ENCODE measurements at places on chromosomes 6 and 20.

DNA sequence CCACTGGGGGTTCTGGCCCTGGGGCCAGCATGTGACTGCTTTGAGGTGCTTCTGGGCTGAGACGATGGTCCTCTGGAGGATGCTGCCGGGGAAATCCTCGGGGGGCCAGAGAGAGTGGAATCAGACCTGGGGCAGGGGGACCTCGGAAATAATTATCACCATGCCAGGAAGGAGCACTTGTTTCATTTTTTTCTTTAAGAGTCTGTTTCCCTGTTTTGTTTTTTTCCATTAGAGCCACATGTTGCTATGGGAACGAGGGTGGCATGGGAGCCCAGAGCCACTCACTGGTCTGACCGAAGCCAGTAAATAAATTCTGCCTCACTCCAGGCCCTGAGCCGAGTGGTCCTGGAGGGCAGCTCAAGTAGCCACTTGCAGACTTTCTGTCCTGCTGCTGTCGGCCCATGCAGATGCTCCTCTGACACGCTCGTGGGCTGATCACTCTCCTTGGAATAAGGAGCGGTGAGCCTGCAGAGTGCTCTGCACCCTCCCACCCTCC lies 365.1 kb downstream of the ZFAND3 start:
- DNase-seq, result no peak

- DNase-seq, result no peak
Measured at GRCh38 chr6:36933519-36933918, 21.0 kb upstream of the PI16 start.

- no peak for DNase-seq
Measured at GRCh38 chr6:21118216-21118780, 475.3 kb upstream of the SOX4 start.

DNA sequence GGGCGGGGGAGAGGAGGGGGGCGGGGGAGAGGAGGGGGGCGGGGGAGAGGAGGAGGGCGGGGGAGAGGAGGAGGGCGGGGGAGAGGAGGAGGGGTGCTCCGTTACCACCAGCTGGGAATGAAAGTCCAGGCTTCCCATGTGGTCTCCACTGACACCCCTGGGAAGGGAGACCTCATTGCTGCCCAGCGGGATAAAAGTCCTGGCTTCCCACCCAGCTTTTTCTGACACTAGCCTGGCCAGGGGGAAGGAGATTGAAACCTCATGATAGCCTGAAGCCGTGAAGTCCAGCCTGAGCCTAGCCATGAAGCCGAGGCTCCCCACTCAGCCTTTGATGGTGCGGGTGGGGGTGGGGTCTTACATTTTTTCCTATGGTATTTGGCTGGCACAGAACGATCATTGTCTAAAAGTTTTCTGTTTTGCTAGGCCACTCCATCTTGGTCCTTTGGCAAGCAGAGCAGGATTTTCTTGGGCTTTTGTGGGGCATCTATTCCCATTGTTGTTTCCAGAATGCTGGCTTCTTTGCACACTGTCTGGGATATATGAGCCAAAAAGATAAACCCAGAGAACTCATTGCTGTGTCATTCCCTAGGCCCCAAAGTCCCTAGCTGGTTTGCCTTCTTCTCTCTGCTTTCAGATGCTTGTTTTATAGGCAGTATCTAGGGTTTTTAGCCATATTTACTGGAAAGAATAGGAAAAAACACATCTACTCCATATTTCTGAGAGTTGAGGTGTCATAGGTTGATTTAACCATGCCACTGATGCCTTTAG lies 67.9 kb upstream of the RNF24 start:
- peak; percentile 29 for DNase-seq

- no peak for DNase-seq
Measured at GRCh38 chr6:75188221-75188925, 17.5 kb downstream of the COL12A1 start.

DNA sequence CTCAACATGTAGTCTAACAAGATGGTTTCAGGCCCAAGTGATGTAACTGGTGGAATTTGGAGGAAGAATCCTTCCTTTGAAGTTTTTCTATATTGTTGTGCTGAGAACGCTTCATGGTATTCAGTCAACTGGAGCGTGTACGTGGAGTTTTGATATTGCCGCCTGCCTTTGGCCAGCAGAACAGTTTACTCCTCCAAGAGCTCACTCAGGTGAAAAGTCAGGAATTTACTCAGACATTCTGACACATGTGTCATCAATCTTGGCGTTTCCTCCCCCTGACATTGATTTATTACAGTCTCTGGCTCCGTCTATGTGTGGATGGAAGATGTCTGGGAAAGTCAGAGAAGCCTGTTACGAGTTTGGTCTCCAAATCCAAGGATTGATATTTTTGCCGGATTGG lies 19.0 kb upstream of the TGM2 start:
- DNase-seq, result no peak

GRCh38 chr6:110390404-110390803 lies 25.0 kb downstream of the DDO start:
- DNase-seq, result no peak

DNA sequence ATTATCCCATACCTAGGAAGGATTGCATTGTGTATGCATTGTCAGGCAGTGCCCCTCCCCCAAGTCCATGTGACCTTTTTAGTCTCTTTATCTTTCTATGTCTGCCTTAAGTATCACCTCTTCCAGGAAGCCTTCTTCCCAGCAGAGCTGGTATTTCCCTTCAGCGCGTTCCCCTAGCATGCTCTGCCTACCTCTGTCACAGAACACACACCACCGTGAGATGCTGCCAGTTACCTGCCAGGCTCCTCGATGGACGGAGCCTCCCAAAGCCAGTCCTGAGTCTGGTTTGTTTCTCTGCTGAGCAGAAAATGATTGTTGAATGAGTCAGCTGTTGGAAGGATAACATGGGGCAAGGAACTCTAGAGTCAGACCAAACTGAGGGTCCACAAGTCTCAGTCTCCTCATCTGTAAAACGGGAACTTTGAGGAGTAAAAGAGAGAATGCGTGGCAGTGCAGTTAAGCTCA lies 11.3 kb upstream of the ZNF335 start:
- DNase-seq, result no peak

DNA sequence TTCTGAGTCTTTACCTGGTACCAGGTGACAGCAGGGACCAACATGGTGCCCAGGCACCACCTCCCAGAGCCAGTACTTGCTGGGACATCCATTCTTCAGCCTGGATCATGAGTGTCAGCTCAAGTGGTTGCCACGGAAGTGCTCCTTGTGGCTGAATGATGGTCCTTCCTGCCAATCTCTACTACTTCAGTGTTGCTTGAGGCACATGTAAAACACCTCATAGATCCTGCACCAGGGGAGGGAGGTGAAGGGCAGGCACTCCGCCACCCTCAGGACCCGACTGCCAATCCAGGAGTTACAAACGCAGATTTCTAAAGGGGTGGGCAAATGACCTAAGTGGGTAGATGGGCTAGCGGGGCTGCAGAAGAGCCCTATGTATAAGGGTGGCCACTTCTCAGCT lies 226.0 kb downstream of the PREX1 start:
- no peak for DNase-seq

DNA sequence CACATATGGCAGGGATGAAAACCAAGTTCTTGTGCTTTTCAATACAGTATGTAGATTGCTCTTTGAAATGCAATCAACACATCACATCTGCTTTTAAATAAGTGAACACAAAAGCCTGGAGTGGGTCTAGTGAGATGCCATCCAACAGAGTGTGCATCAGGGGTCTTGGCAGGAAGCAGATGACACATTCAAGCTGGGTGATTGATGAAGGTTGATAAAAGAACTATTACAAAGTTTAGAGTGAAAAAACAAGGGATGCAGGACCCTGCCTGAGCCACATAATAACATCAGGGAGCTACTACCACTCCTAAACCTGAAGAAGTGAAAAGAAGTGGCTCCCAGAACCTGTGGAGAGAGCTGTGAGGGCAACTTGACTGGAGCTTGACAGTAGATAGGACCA lies 16.6 kb upstream of the PLCB1 start:
- no peak for DNase-seq

DNA sequence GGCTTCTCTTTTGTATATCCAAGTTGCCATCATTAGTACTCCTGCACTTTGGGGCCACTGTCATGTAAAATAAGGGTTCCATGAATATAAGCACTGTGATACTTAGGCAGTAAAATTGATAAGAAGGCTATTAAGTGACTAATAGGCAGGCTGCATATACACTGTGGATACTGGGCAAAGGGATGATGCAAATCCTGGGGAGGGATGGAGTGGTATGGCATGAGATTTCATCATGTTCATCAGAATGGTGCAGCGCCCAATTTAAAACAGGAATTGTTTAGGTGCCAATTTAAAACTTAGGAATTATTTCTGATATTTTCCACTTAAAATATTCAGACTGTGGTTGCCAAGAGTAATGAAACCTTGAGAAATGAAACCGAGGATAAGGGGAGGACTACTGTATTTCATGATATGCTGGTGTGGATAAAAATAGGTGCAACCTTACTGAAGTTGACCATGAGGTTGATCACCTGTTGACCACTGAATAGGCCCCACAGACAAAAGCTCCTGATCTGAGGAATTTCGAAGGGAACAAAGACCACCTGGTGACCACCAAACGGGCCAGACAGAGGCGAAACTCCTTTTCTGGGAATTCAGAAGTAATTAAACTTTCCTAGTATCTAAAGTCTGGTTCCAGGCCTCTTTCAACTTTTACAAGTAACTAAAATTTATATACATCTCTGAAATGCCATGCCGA lies 4.9 kb upstream of the TRIM39 start:
- DNase-seq, result peak; percentile 33

All from AG10803 (cell line).